ENCODE measurements at places on chromosomes 3 and 15.

DNA sequence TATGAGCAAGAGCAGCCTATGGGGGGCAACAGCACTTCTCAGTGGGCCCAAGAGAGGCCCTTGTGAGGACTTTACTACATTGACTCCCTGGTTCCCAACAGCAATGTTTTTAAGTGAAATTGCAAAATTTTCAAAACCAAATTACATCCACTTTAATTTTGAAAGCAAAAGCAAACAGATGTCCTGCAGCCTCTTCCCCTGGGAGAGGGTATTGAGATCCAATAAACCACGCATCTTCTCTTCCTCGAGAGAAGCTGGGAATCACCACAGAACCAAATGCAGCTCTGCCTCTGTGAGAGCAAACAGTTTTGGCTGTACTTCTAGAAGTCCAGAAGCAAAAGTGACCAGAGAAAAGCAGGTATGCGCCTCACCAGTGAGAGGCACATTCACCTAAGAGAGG lies 25.2 kb downstream of the NMNAT3 start:
- DNase-seq, result no peak

- DNase-seq, result no peak
Observed at GRCh38 chr15:85689729-85690128, 105.0 kb downstream of the KLHL25 start.

DNA sequence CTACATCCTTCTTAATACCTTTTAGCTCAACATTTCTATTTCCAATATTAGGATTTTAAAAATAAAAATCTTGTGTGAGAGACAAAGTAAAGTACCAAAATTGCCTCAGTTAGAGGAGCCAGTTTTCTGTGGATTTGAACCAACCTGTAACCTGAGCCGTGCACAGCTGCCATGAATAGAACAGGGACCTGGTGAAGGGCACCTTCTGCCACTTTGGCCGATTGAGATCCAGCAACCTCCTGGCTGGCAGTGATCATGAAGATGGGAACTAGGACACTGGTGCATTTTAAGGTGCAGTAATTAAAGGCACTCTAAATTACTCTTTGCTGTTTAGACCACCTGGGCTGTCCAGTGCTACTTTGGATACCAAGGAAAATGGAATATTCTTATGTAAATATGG lies 34.3 kb upstream of the TRAK1 start:
- DNase-seq, result no peak

DNA sequence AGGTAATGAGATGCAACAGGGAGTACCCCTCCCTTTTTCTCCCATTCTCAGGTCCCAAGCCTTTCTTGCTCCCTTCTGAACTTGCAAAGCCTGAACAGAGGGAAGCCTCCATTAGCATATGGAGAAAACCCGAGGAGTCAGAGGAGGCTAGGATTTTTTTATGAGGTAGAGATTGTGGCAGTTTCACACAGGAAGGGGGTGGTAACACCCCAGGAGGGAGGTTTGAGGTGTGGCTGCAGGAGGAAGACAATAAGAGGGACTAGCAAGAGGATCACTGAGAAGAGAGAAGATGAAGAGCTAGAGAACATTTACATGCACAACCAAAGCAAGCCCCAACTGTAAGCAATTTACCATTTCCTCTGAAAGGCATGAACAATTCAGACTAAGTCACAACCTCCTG lies 322.7 kb downstream of the SV2B start:
- no peak for DNase-seq

GRCh38 chr15:42457445-42458442 lies 33.2 kb downstream of the ZNF106 start:
- DNase-seq, result no peak

DNA sequence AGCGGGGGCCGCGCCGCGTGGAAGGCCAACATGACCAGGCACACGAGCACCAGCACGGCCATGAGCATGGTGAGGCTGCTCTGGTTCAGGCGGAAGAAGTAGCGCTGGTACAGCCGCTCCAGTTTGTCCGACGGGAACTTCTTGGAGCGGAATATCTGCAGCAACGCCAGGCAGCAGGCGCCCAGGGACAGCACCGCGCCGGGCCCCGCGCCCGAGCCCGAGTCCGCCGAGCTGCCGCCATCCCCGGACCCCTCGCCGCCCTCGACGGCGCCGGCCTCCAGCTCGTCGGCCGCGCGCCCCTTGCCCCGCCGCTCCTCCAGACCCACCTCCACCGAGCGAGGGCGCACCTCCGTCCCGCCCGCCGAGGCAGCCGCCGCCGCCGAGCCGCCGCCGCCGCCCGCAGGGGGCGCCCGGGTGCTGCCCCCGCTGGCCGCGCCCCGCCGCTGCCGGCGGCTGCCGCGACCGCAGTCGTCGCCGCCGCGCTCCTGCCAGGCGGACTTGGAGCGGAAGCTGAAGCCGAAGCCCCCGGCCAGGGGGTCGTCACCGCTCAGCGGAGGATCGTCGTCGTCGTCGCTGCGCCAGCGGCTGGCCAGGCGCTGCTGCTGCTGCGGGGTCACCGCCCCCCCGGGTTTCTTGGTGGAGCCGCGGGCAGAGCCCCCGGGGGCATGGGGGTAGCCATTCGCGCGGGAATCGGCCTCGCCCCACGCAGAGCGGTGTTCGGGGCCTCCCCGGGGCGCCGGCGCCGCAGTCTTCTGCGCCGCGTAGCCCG lies 957 bp downstream of the ADCY5 start:
- peak; percentile 66 for DNase-seq

DNA sequence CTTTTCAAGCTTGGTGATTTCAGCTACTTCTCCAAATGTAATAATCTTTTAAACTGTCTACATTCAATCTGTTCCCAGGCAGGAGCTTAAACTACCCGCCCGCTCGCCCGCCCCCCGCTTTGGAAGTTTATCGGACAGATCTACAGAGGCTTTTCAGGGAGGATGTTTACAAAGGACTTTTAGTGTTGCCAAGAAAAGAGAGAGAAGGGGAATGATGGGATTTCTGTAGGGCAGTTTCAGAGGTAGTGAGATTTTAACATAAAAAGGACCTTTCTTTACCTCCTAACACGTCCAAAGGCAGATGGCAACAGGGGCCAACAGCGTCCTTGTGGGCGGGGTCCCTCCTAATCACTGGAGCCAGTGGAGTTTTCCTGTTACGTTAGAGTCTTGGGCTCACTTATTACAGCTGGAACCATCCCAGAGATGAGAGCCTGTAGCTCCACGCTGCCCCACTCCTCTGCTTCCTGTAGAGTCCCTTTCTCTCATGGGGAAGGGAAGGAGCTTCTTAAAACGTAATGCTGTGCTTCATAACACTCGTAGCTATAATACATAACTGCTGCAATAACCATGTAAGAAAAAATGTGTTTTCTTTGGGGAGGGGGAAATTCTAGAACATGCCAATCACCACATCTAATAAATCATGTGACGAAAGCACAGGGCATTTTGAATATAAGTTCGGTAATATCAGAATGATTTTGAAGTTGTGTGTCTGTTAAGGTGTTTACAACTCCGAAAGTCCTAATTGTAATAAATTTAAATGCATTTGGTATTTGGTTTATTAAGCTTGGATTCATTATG lies 30.9 kb downstream of the HES1 start:
- no peak for DNase-seq

GRCh38 chr3:179272385-179272784 lies 21.5 kb upstream of the KCNMB3 start:
- DNase-seq, result no peak

GRCh38 chr3:187900993-187901755 lies 155.9 kb upstream of the BCL6 start:
- DNase-seq, result no peak

DNA sequence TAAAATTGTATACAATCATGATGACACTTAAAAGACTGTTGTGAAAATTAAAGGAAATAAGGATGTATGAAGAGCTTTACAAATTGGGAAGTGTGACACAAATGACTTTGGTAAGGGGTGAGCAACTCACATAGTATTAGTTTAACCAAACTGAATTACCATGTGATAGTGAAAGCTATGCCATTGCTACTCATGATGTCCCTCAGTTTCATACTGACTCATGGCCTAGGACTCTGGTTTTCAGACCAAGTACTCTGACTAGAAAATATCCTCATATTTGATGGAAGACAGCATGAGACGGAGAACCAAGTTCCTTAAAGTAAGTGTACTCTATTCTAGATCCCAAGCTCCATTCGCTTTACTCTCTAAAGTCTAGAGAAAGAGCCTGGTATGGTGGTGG lies 203.2 kb upstream of the ICE2 start:
- no peak for DNase-seq

- no peak for DNase-seq
Observed at GRCh38 chr3:169465417-169465816, 198.1 kb downstream of the MECOM start.

DNA sequence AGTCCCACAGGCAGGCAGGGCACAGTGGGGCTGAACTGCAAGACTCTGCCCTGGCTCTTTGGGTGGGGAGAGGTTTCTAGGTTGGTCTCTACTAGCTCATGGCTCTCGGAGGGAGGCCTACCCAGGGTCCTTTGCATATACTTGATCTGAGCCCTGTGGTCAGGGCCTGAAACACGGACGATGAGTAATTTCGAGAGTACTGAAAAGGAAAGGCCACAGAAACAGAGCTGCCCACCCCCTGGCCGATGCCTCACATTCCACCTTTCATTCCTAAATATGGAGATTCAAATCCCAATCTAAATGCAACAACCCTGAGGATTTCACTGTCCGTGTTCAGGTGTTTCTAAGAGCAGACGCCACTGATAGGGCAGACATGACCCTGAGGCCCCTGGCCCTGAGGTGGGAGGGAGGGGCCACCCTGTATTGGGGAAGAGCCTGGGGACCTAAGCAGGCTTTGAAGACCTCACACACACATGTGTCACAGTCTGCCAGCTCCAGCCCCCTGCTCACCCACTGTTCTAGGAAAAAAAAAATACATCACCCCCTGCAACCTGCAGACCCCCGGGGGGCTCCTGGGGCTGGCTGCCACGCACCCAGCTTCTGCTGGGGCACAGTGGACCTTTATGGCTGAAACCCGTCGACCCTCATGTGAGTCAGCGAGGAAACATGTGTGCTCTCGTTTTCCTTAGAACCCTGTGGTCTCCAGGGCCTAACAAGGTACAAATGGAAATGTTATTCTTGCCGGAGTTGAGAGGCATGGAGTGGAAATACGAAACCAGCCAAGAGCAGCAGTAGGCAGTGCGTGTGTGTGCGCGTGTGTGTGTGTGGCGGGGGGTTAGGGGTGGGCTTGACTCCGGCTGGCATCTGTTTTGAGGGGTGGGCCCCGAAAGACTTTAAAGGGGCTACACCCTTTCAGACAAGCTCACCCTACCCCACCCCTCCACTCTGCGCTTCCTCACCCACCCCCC lies 112.7 kb downstream of the CHSY1 start:
- DNase-seq, result no peak

DNA sequence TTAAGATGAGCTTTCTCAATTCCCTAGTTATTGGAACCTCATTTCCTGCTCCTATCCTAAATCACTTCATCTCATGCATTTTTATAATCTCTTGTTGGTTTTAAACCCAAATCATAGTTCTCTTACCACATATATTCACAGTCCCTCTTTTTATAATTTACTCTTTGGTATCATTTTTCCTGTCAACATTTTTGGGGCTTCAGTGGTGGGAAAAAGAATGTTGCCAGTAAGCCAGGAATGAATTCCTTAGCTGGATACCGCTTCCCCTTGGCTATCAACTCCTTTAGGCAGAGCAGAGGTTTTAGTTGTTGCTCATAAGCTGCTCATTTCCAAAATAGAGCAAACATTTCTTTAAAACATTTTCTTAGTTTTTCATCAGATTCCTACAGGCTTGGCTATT lies 112.3 kb downstream of the GALK2 start:
- no peak for DNase-seq

DNA sequence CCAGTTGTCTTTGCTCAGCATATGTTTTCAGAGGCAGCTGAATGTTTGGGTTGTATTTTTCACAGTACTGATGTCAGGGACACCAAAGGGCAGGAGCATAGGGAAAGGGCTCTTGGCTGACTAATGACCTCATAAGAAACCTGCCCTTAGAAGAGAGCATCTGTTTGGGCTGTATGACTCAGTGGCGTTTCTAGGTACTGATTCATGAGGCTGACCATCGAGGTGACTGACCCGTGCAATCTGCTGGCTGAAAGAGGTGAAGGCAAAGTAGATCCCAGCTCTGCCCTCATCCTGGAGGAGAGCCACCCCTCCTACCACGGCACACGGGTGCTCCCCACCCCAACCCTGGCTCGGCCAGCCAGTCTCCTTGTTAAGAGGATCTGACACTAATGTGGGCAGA lies 8.3 kb downstream of the LMCD1 start:
- no peak for DNase-seq

DNA sequence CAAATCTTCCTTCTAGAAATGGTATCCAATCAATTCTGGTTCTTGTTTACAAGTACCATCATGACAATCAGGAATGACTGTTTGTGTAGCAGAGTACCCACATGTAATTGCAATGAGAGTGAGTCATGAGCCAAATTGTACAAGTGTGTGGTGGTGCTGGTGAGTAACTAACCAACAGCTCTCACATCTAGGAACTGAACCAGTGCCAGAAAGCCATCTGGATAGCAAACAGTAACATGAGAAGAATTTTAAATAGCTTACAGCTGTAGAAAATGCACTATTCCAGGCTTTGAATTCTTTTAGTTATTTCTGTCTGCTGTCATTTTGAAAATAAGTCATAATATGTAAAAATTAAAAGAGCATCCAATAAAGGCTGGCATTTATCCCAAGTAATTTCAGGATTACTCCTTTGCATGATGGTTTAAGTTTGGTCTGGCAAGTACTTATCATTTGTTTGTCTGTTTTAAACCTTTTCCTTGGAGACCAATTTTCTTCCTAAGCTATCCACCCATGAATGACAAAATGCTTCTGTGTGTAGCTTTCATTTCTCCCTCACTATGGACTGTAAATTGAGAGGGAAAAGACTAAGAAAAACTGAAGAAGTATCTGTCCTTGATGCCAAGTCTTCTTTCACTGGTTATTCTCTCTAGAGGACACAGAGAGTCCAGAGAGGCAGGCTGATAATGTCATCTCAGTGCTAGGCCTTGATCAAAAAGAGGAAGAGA lies 60.0 kb downstream of the PIK3CB start:
- peak; percentile 90 for DNase-seq

DNA sequence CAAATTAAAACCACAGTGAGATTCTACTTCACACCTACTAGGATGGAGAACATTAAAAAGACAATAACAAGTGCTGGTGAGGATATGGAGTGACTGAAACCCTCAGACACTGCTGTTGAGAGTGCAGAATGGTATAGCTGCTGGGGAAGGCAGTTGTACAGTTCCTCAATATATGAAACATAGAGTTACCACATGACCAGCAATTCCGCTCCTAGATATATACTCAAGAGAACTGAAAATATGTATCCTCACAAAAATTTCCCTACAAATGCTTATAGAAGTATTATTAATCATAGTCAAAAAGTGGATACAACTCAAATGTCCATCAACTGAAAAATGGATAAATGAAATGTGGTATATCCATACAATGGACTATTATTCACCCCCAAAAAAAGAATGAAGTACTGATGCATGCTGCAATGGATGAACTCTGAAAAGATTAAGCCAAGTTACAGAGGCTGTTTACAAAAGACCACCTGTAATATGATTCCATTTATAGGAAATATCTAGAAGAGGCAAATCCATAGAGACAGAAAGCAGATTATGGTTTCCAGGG lies 164.7 kb upstream of the IGF1R start:
- no peak for DNase-seq

- DNase-seq, result no peak
Observed at GRCh38 chr15:66879531-66880368, 177.7 kb downstream of the SMAD6 start.
